Colonic mucosa (tissue), 4 donors: ENCODE measurements at places on chromosomes 1 and 21.
A peak's percentile ranks its signal among the peaks of the same experiment; 100 is the strongest.

GRCh38 chr1:14442669-14443068 lies 155.8 kb upstream of the KAZN start:
- no peak for DNase-seq

- DNase-seq: no peak
These were observed 297.1 kb upstream of the DAB1 start for GRCh38 chr1:57721001-57721400.

DNA sequence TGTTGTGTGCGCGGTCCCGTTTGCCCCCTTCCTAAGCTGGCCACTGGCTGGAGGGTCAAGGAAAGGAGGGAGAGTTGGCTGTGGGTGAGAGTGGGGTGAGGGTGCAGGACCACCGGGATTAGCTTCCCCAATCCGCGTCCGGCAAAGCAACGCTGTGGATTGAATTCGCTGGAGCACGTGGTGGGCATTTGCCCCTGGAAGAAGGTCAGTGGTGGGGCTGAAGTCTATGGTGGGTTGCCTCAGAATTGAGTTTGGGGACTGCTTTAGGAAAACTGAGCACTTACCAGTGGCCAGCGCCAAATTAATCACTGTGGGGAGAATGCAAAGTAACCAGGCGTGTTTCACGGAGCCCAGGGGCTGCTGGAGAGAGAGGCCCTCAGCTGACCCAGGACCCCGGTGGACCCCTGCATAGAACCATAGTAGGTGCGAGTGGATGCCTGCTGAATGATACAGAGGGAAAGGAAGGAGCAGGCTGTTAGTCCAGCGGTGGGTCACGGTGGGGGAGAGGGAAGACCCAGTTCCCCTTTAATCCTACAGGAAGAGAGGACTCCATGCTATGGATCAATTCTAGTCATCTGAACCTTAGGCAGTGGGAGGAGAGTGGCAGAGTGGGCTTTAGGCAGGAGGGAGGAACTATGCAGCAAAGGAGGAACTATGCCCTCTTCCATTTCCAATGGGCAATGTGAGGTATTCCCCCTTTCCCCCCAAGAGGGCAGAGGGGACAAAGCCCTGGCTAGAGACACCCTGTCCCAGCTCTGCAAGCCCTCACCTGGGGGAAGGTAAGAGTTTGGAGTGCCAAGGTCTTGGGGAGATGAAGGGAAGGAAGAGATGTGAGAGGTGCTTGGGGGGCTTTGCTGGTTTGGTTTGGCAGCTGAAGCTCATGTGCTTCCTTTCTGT lies 1.2 kb downstream of the TNFRSF8 start:
- no peak for DNase-seq

DNA sequence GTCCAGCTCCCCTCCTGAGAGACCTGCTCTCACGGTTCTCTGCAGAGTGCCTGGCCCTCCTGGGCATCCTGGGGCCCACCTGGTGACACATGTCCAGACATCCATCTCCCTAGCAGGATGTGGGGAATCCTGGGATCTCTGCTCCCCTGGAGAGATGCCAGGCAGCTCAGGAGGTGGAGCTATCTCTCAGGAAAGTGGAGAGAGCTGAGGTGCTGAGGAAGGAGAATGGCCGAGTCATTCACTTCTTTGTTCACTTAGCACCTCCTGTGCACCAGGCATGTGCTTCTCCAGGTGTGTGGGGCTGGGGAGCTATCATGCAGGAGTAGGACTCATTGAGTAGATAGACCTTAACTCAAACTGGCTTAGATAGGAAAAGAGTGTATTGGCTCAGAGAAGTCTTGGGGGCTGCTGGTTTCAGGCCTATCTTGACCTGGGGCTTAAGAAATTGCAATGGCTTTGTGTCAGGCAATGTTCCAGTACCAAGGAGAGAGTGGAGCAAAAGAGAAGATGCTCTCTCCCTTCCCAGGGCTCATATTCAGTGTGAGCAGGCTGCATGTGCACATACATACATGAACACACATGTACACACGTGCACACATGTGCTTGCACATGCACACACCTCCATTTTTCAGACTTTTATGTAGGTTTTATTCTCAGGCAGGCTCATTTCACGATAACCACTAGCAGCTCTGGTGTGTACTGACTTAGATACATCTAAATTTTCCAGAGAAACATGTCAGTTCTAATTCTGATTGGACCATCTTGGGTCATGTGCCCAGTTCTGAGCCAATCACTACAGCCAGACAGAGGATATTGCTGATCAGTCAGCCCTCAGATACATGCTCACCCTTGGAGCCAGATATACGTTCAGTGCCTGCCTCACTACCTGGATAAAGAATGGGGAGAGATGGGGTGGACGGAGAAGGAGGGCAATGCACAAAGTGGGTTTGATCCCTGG lies 437.6 kb downstream of the PTPRU start:
- peak; percentile 9 for DNase-seq

- no peak for DNase-seq
These were observed 547.8 kb downstream of the DPYD start for GRCh38 chr1:97373000-97373399.

GRCh38 chr1:64828829-64829228 lies 84.0 kb downstream of the RAVER2 start:
- no peak for DNase-seq

- no peak for DNase-seq
These were observed 84.6 kb downstream of the KAZN start for GRCh38 chr1:14682941-14683621.

- DNase-seq: no peak
These were observed 3.6 kb downstream of the PRDM16 start for GRCh38 chr1:3072391-3073185.

DNA sequence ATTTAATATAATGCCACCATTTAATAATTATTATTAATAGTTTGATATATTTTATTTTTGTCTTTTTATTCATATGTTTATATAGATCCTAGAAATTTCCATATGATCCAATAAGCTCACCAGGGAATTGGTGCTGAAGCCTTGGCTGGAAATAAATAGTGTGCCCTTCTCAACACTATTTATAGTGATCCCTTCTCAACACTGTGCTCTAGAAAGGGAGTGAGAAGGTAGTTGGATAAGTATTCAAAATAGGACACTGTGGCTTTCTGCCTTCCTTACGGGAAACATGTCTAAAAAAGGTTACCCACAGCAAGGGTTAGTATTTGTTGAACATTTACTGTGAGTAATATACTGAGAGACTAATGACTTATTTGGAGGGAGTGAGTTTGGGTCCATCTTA lies 496.1 kb downstream of the NEGR1 start:
- no peak for DNase-seq

DNA sequence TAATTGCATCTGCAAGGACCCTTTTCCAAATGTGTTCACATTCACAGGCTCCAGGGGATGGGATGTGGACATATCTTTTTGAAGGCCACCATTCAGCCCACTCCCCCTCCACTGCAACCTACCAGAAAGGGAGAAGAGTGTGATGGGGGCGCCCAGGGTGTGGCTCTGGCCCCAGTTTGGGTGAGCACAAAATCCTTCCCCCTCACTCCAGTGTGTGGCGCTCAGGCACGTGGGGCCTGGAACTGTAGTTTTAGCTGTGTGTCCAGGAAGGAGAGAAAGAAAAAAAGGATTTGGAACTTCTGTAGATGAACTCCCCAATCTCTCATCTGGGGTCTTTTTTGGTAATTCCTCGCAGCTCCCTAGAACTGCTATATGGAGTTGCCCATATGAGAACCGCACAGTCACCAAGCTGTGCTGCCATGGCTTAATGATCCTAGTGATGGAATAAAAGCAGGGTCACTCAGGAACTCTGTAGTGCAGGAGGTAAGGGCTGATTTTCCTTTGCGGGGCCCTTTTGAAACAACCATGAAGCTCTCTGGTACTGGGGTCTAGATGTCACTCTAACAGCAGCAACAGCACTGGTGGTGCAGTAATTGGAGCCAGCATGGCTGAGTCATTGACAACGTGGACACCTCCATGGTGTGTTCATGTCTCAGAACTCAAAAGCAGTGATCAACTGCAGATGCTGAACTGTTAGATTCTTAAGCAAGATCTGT lies 17.0 kb downstream of the AGT start:
- DNase-seq: no peak

- DNase-seq: no peak
These were observed 50.1 kb downstream of the PBX1 start for GRCh38 chr1:164609089-164609488.

- DNase-seq: peak; percentile 90
These were observed 12.4 kb upstream of the SLC19A1 start for GRCh38 chr21:45554477-45555175.

GRCh38 chr1:228039006-228039903 lies 32.5 kb downstream of the WNT3A start:
- no peak for DNase-seq

DNA sequence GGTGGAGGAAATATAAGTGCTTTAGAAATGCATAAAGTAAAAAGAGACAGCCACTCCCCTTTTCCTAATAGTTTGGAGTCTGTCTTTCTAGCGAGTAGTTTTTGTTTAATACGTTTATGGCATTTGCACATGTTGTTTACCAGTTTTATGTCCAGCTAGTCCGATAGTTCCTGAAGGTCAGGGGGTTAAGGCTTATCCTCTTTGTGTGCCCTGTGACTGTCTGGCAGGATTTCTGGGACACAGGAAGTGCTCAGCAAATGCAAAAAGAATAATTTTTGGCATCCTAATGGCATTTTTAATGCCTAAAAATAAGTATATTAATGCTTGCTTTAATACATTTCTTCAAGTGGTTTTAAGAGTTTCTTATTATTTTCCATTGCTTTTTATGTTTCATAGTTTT lies 58.4 kb downstream of the DYRK1A start:
- DNase-seq: no peak

DNA sequence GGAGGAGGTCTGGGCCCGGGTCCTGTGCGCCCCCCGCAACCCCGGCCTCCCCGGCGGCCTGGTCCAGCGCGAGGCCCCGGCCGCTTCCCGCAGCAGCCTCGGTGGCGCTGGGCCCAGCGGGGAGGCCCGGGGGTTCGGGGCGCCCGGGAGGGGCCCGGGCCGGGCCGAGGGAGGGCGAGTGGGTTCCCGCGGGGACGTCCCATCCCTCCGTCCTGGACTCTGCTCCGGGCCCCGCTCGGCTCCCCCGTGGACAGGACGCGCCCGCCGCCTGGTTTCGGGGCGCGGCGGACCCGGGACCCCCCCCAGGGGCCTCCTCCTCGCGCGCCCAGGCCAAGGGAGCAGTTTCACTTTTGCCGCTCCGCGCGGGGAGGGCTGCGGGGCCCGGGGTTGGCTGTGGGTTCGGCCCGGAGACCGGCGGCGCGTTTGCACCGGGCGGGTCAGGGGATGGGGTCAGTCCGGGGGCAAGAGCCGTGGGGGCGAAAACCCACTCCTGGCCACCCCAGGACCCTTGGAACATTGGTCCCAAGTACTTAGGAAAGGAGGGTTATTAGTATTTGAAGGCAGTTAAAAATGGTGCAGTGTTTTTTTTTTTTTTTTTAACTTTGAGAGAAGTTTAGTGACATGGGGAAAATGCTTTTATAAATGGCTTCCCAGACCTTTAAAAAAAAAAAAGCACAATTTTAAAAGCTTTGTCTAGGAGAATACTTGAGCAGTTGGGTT lies 677 bp downstream of the AGPAT3 start:
- DNase-seq: peak; percentile 69

DNA sequence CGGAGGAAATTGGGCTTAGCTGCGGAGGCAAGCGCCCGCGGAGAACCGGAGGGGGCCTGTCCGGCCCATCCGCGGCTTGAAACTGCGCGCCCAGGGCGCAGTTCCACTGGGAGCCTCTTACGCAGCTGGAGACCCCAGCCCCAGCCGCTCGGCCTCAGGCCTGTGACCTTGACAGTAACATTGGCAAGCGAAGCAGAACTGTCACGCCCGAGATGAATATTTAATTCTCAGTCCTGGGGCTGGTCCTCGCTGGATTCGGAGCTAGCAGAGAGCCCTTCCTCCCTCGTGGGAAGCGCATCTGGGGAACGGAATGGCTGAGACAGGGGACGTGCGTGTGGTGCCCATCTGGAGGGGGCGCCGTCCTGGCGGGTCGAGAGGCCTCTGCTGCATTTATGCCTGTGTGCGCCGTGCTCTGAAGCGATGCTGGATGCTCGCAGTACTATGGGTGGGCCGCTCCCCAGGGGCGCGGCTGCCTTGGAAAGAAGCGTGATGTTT lies 928 bp downstream of the SLC6A17 start:
- DNase-seq: no peak

DNA sequence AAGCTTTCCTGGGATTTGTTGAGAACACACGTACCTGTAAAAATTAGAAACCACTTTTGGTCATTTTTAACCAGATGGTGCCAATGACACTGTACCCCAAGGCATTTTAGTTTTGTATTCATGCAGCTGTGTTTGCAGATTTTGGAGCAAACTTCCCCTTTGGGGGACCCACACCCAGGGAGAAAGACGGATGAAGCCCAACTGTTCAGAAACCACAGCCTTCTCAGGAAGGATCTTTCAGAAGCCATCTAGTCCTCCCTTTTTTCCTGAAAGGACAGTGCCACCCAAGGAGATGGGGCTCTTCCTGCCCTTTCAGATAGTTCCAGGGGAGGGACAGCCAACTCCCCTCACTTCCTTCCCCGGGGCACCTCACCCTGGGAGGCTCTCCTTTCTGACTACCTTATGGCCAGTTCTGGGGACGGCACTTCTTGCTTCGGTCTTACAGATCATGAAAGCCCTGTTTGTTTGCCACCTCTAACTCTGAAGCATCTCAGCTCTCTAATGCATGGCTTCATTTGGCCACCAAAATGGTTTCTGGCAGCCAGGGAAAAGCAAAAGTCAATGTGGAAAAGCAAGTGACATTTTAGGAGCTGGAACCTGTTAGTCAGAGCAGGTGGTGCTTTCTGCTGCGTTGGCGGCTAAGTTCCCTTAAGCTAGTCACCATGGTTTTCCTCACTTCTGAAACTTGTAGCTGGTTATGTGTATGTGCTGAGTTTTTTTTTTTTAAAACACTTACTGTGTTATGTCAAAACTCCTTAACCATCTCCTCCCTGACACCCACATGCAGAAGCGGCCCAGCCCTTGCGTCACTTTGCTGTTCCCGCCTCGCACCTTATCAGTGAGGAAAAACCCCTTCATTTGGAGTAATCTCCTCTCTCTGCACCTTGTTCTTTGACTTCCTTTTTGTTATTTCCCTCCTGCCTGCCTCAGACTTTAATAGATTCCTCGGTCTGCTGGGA lies 10.1 kb downstream of the TMCC2 start:
- no peak for DNase-seq

DNA sequence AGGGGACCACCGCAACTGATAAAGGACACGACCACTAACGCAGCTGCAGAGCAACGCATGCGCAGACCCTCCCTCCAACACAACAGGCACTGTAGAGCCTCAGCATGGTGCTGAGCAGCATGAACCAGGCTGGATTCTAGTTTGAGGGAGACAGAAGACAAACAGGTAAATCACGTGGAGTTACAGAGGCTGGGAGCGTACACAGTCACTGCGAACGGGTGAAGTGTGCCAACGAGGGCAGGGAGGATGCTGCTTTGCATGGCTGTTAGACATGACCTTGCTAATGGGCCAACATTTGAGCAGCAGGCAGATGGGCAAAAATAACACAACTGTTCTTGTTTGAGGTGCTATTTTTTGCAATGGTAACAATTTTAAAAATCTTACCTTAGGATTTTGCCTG lies 55.2 kb upstream of the NADK start:
- DNase-seq: no peak

GRCh38 chr1:179105393-179105792 lies 23.5 kb downstream of the TOR3A start:
- no peak for DNase-seq

- no peak for DNase-seq
These were observed 8.8 kb downstream of the TINAGL1 start for GRCh38 chr1:31584869-31585735.
